ENCODE measurements at places on chromosomes 13 and 19. TPM values are rescaled to one million over a fixed set of nuclear protein-coding genes. Genes with fewer than 3 reads are reported as not detected.

Gene PBX4
- 2.0 TPM for total RNA-seq

DNA sequence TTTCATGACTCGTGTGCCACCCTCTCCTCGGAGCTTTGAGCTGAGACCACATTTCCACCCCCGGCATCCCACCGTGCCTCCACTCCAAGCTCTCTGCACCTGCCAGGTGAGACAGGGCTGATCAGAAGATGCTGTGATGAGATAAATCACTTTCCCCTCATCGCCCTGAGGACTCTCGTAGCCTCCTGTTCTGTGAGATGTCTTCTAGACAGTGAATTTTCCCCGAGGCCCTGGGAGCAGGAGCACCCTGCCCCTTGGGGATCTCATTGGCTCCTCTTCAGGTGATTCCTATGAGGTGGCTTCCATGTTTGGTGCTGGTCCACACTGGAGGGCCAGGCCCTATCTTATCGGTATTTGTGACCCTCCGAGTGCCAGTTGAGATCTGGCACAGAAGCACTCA is 154.0 kb upstream of the TSHZ3 start:
- peak; percentile 67 for DNase-seq

- no peak for DNase-seq
These were observed 35.1 kb downstream of the ATP4B start for GRCh38 chr13:113622791-113623490.

Gene FFAR3
- total RNA-seq, result 1.4 TPM

DNA sequence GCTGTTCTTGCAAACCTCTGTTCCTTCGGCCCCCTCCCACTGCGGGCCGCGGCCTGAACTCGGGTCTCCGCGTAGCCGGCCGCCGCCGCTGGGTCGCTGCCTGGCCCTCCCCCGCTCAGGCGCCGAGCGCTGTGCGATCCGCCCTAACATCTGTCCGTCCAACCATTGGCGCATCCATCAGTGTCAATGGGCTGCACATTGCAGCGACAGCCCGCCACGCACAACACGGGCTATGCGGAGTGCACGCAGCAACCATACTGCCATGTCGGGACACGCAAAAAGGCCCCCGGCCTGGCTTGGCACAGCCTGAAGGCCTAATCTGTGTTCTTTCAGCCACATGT is 2.6 kb upstream of the TSHZ3 start:
- no peak for DNase-seq

DNA sequence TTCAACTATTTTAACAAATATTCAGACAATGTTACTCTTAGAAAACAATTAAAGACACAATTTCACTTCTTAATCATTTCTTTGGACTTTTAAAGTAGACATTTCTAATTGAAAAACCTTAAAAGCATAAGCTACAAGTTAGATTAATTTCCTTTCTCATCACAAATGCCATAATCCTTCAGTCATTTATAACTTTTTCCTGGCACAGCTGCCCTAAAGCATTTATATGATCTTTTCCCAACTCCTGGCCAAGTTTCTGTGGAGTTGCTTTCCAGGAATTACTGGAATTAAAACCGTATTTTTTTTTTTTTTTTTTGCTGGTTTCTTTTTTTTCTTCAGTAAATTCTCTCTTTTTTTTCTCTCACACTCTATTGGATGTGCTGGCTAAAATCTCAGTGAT is 615.9 kb downstream of the TBC1D4 start:
- no peak for DNase-seq

Gene DKKL1
- not detected for total RNA-seq

GRCh38 chr13:78603240-78603957 is at the start of gene POU4F1:
Gene POU4F1, minus strand, starts transcription at chr13:78603552. Its CDS starts 226 bp downstream, at chr13:78603326.
- no peak for DNase-seq

Gene SHC2
- total RNA-seq, result 29.1 TPM

- no peak for DNase-seq
These were observed 547.0 kb upstream of the SLITRK5 start for GRCh38 chr13:87123987-87124784.

DNA sequence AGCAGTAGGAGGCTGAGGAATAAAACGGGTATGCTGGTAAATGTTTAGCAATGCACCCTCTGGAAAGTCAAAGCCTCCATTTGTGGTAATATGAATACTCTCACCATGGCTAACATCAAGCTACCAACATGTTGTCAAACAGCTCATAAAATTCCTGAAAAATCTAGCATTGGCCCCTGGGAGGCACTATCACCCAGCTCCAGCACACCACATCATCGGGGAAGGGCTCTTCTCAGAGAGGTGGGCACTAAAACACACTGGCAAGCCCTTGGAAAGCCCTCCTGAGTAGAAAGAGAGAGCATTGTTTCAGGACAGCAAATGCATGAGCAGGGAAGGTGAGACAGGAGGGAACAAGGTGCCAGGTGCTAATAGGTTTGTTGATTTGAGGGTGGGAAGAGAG is 53.9 kb upstream of the FLT1 start:
- DNase-seq, result no peak

GRCh38 chr19:39951686-39952085 is 17.3 kb upstream of the FCGBP start:
- DNase-seq, result no peak

Gene RDH8
- total RNA-seq, result not detected

GRCh38 chr19:610071-610800 is 20.6 kb downstream of the HCN2 start:
- no peak for DNase-seq

- no peak for DNase-seq
These were observed 21.2 kb upstream of the RBM26 start for GRCh38 chr13:79427265-79427664.

GRCh38 chr13:26048741-26049140 is 3.1 kb downstream of the SHISA2 start:
- no peak for DNase-seq

- DNase-seq, result no peak
These were observed 1096.1 kb downstream of the OLFM4 start for GRCh38 chr13:54124700-54125099.

GRCh38 chr13:79457948-79458347 is 23.0 kb upstream of the NDFIP2 start:
- no peak for DNase-seq

- no peak for DNase-seq
These were observed 32.7 kb downstream of the KDM4B start for GRCh38 chr19:5001615-5002014.

- no peak for DNase-seq
These were observed 4.3 kb upstream of the ACP5 start for GRCh38 chr19:11581740-11582139.

GRCh38 chr13:36251017-36251416 is 36.7 kb upstream of the SOHLH2 start:
- no peak for DNase-seq

DNA sequence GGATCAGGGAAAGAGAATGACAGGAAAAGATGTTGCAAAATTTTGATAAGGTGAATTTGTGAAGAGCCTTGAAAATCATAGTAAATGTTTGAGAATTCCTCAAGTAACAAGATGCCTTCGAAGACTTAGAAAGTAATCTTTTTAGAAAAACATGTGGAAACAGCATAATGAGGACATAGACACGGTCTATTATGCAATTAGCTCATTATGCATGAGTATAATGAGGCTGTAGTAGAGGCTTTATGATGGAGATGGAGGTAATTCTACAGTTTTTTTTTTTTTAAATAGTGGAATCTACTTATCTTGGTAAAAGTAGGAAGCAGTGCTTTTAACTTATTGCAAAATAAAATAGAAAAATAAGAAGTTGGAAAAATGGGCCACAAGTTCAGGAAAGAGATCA is 1329.1 kb upstream of the SPRY2 start:
- no peak for DNase-seq

Gene PABPC3
- 0.29 TPM for total RNA-seq

GRCh38 chr13:32838945-32839344 is 177.3 kb upstream of the KL start:
- no peak for DNase-seq

DNA sequence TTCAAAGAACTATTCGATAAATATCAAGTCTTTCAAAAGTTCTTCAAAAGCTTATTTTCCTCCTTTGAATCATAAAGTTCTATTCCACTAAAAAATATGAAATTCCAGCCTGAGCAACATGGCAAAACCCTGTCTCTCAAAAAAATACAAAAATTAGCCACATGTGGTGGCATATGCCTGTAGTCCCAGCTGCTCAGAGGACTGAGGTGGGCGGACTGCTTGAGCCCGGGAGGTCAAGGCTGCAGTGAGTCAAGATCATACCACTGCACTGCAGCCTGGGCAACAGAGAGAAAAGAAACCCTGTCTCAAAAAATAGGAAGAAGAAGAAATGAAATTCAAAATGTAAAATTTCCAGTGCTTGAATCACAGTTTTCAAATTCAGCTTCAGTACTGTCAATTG is 24.6 kb downstream of the CAB39L start:
- no peak for DNase-seq

GRCh38 chr13:27281420-27281819 is 10.8 kb downstream of the RASL11A start:
- no peak for DNase-seq

GRCh38 chr19:56740501-56740900 is 68.9 kb upstream of the ZNF835 start:
- DNase-seq, result no peak

Gene PGLYRP1
- total RNA-seq, result 1.6 TPM

Gene SLC8A2
- total RNA-seq, result not detected

- DNase-seq, result no peak
These were observed 431.4 kb downstream of the TBC1D4 start for GRCh38 chr13:75050419-75051046.

Gene NECTIN2
- total RNA-seq, result 103 TPM

- DNase-seq, result no peak
These were observed 305.4 kb downstream of the KLF12 start for GRCh38 chr13:73828811-73829210.

DNA sequence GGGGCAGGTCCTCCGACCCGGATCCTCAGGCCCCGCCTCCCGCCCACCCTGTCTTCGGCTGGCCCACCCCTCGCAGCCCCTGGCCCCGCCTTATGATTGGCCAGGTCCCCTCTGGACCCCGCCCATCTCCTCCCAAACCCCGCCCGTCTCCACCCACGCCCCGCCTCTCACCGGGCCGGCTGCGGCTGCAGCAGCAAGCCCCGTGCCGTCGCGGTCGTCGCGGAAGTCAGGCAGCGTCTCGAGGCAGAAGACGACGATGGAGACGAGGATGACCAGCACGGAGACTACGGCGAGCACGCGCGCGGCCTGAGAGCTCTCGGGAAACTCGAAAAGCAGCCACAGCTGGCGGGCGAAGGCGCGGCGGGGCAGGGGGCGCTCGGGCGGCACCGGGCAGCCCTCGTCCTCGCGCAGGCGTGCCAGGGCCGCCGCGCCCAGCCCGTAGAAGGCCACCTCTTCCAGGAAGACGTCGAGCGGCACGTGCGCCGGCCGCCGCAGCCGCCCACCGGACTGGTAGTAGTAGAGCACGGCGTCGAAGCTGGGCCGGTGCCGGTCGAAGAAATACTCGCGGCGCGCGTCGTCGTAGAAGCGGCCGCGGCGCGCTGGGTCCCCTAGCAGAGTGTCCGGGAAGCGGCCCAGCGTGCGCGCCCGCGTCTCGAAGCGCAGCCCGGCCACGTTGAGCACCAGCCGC is 495 bp downstream of the KCNA7 start:
- no peak for DNase-seq

GRCh38 chr13:106143392-106143791 is 392.1 kb downstream of the EFNB2 start:
- DNase-seq, result no peak

Gene ZNF582
- total RNA-seq, result 3.1 TPM

DNA sequence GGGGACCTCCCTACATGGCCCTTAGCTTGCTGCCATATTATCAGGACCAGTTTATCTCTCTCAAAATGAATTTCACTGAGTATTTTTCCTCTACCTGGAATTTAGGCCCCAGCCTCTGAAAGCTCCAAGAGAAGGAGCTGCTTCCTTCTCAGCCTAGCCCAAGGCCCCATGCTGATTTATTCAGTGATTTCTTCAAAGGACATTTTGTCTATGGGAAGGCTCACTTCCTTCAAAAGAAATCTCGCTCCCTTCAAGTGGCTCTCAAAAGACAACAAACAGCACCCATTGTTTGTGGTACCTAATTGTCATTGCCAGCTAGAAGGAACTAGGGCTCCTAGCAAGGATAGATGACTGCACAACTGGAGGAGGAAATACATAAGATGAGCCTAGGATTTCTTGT is 172.4 kb downstream of the SLC7A1 start:
- no peak for DNase-seq

- no peak for DNase-seq
These were observed 88.8 kb downstream of the MBNL2 start for GRCh38 chr13:97310809-97311436.

Gene COL5A3
- 30.2 TPM for total RNA-seq

DNA sequence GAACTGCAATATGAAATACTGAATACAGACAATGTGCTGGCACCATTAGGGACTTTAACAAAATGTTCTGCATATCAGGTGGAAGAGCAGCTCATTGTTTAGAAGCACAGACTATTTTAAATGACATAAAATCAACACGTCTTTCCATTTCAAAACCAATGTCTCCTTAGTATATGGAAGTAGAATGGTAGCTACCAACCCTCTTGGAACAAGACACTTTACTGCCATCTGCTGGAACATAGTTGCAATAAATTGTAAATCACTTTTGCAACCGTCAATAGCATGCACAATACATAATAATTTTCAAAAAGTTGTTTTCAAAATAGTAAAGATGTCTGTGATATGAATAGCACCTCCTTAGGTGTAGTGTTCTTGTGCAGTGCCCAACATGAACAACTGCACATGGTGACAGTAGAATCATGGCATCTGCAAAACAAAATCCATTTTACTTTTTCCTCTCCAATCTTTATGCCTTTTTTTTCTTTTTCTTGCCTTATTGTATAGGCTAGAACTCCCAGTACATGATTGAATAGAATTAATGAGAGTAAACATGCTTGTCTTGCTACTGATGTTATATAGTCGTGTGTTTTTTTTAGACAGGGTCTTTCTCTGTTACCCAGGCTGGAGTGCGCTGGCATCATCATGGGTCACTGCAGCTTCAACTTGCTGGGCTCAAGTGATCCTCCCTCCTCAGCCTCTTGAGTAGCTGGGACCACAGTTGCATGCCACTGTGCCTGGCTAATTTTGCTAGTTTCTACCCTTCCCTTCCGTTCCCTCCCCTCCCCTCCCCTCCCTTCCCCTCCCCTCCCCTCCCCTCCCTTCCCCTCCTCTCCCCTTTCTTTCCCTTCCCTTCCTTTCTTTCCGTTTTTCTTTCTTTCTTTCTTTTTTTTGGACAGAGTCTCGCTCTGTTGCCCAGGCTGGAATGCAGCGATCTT is 7.8 kb upstream of the LYPD5 start:
- DNase-seq, result no peak

DNA sequence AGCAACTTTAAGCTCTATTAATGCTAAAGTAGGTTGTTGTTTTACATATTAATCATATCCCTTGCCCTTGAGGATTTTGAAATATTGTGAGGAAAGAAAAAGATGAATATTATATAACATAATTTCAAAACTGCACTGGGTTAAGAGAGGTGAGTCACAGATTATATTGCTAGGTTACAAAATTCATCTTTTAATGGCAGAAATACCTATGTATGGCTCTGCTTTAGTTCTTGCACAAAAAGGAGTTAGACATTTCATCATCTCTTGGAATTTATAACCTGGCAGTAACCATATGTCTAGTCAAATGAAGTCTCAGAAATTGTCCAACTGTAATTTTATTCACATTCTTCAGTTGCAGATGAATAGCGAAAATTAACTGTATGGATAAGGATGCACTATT is 2041.1 kb downstream of the OLFM4 start:
- DNase-seq, result no peak

- DNase-seq, result no peak
These were observed 83.1 kb upstream of the TUBA3C start for GRCh38 chr13:19264711-19265110.
